ENCODE measurements at places on chromosomes 13 and 19.

GRCh38 chr13:94090773-94091480 is 388.6 kb downstream of the DCT start:
- no peak for DNase-seq

DNA sequence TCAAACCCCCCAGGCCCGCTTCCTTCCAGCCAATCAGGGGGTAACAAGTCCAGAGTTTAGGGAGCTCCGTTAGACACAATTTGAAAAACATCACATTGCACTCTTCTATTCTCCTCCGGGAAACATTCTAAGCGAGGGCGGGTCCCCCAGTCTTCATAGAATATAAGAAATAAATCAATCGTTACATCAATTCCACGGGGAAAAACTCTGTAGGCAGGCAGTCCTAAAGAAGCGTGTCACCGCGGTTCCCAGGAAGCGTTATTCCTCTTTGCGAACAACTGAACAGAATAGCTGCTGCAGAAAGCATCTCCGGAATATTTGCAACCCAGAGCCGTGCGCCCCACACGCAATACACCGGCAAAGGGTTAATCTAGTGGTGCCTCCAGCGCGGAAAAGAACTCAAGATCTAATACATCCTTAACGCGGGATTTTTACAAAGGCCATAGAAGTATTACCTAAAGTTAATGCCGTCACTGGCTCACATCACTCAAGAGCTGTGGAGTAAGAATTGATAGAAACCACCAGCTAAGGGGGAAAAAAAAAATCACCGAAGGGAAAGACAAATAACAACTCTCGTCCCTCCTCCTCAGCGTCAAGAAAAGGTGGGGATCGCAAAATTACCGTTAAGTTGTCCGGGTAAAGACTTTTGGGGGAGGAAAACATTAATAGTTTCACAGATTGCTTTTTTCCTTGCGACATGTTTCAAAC is 65.1 kb downstream of the KCNRG start:
- no peak for DNase-seq

GRCh38 chr19:19530423-19530804 is 1.7 kb downstream of the YJEFN3 start:
- DNase-seq: no peak

- no peak for DNase-seq
Measured at GRCh38 chr13:113427562-113428468, 25.5 kb downstream of the ADPRHL1 start.

DNA sequence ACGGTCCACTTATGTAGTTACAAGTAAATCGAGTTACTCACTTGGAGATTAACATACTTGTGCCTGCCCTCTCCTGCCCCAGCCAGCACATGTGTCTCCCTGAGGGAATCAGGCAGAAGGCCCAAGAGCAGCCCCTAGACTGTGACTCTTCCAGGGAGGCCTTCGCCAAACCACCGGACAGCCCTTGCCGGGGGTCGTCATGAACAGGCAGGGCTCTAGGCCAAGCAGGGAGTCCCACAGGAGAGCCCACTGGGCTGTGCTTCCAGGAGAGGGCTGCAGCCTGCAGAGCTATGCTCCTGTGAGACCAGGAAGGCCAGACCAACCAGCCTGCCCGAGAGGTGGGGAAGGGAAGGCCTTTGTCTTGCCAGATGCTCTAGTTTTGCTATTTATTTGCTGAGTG is 283.3 kb downstream of the FOXO1 start:
- DNase-seq: peak; percentile 55

DNA sequence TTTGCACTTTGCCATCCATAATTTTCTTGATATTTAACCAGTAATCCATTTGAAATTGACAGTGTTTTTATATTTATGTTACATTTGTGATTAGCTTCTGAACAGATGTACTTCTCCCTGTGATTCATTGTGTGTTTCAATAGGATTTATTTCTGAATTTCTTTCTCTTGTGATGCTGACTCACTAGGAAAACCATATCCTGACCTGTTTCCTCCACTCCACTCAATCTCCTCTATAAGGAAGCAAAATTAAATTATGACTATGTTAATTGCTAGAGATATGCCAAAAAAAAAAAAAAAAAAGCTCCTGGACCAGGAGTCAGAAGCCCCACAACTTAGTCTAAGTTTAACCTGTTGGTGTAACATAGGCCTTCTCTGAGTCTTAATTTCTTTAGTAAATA is 614.6 kb upstream of the SPRY2 start:
- DNase-seq: no peak

- no peak for DNase-seq
Measured at GRCh38 chr19:19459073-19459472, 53.6 kb downstream of the GATAD2A start.

DNA sequence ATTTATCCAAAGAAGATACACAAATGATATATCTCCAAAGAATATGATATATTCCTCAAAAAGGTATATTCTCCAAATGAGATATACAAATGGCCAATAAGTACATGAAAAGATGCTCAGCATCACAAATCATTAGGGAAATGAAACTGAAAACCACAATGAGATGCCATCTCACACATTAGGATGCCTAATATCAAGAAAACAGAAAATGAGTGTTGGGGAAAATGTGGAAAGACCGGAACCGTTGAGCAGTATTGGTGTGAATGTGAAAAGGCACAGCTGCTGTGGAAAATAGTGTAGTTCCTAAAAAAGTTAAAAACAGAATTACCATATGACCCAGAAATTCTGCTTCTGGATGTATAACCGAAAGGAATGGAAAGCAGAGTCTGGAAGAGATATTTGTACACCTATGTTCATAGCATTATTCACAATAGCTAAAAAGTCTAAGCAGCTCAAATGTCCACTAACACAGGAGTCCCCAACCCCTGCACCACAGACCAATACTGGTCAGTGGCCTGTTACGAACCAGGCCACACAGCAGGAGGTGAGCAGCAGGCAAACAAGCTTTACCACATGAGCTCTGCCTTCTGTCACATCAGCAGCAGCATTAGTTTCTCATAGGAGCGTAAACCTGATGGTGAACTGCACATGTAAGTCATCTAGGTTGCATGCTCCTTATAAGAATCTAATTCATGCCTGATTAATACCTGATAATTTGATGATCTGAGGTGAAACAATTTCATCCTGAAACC is 291.9 kb downstream of the PCDH20 start:
- DNase-seq: no peak

GRCh38 chr19:42093505-42093904 is 17.5 kb downstream of the ZNF574 start:
- no peak for DNase-seq

DNA sequence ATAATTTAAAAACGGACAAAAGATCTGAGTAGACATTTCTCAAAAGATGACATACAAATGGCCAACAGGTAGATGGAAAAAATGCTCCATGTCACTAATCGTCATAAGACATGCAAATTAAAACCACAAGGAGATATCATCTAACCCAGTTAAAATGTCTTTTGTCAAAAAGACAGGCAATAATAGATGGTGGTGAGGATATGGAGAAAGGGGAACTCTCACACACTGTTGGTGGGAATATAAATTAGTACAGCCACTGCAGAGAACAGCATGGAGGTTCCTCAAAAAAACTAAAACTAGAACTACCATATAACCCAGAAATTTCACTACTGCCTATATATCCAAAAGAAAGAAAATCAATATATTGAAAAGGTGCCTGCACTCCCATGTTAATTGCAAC is 37.9 kb downstream of the OR10H4 start:
- DNase-seq: no peak

GRCh38 chr13:31904941-31905824 is 126.4 kb upstream of the FRY start:
- DNase-seq: no peak

GRCh38 chr13:84870190-84870589 is 929.0 kb downstream of the SLITRK6 start:
- no peak for DNase-seq

GRCh38 chr19:2610637-2611482 is 91.6 kb downstream of the GNG7 start:
- peak; percentile 95 for DNase-seq

All from right cardiac atrium (tissue), 5 donors.